Ascending aorta (tissue), 2 donors: ENCODE measurements at places on chromosomes 6 and 20.

DNA sequence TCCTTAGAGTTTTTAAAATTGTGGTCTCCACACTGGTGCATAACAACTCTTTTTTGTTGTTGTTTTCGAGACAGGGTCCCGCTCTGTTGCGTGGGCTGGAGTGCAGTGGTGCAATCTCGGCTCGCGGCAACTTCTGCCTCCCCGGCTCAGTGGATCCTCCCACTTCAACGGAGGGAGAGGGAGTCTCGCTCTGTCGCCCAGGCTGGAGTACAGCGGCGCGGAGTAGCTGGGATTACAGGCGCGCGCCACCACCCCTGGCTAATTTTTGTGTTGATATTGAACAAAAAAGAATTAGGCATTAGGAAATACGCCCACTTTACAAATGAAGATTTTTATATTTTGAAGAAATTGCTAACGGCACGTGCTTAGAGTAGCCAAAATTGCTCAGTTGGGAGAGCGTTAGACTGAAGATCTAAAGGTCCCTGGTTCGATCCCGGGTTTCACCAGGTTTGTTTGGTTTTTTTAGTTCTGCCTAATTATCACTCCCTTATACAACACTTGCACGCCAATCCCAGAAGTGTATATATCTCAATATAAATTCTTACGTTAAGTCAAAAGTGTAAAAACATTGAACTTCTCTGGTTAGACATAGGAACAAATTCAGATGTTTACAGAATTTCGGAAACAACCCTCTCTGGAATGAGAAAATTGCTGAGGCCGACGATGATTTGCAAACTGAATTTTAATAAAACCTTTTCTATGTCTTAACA, 159.6 kb downstream of the TRIM27 start:
- DNase-seq = no peak

DNA sequence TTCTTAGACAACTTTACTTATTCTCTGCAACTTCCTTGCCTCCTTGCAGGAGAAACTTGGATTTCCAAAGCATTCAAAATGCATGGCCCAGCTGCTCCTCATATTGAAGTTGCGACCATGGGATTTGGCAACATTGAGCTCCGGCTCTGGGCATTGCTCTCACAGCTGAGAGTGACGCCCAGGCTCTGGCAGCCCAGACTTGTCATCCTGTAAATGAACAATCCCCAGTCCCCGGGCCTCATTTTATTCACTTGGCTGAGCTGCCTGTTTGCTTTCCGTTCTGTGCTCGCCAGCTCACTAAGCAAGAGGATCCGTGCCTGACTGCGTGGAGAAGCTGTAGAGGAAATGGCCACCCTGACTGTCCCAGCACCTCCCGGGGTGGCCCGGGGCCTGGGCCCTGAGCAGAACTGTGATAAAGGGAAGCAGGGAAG, 119.5 kb upstream of the CD93 start:
- peak; percentile 44 for DNase-seq

- no peak for DNase-seq
These were observed 197.5 kb downstream of the ISM1 start for GRCh38 chr20:13418263-13419229.

- no peak for DNase-seq
These were observed 7.2 kb downstream of the FAM120B start for GRCh38 chr6:170313716-170314295.

DNA sequence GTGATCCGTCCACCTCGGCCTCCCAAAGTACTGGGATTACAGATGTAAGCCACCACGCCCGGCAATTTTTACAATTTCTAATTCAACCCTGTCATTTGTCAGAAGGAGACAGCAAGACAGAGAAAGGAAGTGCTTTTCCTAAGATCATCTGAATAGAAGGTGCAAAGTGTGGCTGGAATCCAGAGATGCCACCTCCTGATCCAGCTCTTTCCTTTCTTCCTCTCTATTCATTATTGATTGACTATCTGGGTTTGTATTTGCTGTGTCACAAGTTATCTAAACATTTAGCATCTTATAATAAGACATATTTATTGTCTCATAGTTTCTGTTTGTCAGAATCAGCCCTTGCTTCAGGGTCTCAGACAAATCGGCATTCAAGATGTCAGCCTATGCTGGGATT, 217.7 kb downstream of the BCAS1 start:
- DNase-seq = no peak

GRCh38 chr6:2480267-2480966, 235.0 kb upstream of the GMDS start:
- DNase-seq = no peak

DNA sequence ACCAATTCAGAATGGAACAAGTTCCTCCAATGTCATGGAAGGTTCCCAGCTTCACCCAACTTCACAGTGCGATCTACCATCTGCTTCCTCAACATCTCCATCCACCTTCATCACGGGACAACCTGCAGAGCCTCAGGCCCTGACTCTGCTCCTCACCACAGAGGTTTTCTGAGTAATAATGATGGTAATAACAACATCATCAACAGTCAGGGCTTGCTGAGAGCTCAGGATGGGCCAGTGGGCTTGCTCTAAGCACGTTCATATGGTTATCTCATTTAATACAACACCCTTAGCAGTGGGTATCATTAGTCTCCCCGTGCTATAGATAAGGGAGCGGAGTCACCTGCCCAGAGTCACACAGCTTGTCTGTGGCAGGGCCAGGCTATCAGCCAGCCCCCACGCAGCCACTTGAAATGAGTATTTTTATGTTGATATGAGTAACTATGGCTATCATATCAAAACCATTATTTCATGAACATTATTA, 38.6 kb downstream of the PREX1 start:
- DNase-seq = no peak

GRCh38 chr6:170116636-170117035, 174.2 kb downstream of the DLL1 start:
- DNase-seq = peak; percentile 56

GRCh38 chr20:6213311-6213710, 90.5 kb upstream of the FERMT1 start:
- no peak for DNase-seq

DNA sequence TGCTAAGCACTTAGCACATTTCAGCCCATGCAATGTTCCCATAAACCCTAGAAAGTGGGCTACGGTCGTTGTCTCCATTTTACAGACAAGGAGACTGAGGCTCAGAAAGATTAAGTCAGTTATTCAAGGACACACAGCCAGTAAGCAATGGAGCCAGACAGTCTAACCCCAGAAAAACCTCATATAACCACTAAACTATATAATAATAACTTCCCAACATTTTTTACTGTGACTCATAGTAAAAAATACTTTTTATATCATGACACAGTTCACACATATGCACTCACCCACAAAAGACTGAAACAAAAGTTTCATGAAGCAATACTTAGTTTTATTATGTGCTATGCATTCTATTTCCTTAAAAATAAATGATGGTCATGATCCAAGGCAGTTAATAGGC, 66.2 kb upstream of the EYA2 start:
- DNase-seq = no peak

DNA sequence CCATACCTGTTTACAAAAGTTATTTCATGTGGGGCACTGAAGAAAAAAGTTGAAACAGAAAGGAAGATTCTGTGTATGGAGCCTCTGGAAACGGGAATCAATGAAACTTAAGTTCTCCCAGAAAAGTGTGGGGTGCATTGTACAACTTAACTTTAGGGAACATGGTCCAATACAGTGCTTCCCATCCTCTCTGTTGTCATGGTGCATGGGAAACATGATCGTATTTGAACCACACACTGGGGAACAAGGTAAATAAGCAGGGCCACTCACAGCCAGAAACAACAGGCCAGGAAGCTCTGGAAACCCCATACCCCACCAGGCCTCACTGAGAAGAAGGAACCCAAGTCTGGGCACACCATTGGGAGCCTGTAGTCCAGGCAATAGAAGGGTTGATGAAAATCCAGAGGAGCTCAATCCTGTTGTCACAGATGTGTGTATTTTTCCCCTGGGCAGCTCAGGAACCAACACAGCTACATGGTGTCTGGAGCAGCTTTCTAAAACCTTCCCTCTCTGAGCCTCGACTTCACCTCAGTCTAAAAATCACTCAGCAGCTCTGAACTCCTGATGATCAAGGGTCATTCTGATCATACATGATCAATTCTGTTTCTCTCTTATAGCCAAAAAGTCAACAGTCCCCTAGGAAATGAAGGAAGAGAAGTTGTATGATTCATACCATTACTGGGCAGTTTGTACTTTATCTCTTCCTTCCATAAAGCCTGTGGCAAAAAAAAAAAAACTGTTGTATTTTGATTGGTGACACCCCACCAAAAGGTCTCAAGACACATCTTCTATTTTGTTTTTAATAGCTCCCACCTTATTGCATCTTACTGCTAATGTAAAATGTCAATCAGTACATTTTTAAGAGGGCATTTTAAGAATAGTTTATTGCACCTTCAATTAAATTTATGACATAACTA, 198.5 kb upstream of the TAB2 start:
- no peak for DNase-seq

DNA sequence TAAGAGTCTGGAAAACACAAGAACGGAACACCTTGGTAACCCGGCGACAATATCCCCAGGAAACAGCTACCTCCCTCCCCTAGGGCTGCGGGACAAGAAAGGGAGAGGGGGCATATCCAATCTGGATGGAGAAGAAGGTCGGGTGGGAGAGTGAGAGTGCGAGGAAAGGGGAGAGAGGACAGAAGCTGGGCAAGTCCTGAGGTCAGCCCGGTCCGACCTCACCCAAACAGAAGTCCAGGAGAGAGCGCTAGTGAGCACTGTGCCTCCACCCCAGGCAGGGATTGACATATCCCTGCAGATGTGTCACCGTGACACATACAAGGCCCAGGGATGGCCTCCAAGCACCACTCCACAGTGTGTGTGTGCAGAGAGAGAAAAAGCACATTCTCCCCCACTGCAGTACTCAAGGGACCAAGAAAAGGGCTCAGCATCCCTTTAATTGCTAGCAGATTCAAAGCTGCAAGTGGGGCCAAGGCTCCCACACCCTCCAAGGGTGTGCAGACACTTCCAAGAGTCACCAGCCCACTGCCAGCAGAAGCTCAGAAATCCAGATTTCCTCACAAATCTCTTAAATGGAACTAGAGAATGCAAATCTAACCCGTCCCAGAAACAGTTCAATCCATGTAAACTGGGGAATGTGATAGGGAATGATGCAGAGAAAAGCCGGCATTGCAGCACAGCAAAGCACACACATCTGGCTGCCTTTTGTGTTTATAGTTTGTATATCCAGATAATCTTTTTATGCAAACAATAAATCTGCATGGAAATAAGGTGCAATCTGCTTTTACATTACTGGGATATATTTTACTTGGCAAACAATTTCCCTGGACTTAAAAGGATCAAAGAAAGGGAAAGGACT, 3.1 kb downstream of the PXDC1 start:
- peak; percentile 91 for DNase-seq

DNA sequence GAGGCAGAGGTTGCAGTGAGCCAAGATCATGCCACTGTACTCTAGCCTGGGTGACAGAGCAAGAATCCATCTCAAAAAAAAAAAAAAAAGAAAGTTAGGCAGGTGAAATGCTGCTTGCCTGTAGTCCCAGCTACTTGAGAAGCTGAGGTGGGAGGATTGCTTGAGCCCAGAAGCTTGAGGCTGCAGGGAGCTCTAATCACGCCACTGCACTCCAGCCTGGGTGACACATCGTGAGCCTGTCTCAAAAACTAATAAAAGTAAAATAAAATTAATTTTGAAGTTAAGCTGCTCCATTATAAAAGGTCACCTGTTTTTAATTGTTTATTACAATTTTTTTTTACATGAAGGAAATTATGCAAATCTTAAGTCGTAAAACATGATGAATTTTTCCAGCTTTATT, 23.2 kb upstream of the SAMHD1 start:
- DNase-seq = no peak

- no peak for DNase-seq
These were observed 4.4 kb upstream of the IBTK start for GRCh38 chr6:82251942-82252341.

DNA sequence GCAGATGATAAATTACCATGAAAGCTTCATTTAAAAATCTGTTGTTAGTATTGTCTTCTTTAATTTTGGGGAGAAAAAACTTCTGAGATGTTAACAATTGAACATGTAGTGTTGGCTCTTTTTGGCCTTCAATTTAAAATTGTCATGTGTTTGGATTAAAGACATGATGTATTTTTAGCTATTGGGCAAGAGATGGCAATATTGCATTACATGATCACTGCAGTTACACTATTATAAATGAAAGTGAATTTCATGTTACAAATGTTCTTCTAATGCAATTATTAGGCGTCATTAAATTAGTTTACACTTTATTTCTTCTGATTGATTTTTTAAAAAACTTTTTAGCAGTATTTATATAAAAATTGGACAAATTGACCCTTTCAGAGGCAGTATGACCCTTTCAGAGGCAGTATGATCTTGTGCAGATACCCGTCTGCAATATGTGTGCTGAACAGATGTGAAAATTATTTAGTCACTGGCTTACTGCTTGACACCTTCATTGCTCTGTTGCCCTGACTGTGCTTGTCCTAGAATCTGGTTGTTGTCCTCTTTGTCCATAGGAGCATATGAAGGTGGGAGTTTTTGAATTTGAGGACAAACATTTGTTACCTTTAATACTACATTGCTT, 25.8 kb downstream of the CDKAL1 start:
- DNase-seq = no peak

GRCh38 chr6:101126501-101126900, 245.4 kb upstream of the ASCC3 start:
- DNase-seq = no peak

DNA sequence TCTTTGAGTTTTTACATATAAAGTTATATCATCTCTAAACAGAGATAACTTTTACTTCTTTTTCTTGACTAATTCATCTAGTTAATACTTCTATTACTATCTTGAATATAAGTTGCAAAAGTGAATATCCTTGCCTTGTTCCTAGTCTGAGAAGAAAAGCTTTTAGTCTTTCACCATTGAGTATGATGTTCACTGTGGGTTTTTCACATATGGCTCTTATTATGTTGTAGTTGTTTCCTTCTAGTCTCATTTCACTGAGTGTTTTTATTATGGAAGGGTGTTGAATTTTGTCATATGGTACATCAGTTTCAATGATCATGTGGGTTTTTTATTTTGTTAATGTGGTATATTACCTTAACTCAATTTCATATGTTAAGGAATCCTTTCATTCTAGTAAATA, 488.3 kb downstream of the COL12A1 start:
- DNase-seq = no peak

- no peak for DNase-seq
These were observed 128.0 kb downstream of the RIN2 start for GRCh38 chr20:19885939-19886660.
